SK-N-DZ (cell line): ENCODE measurements at places on chromosomes 1 and 21.

GRCh38 chr21:32437729-32438128, 25.2 kb downstream of the EVA1C start:
- DNase-seq, result no peak

DNA sequence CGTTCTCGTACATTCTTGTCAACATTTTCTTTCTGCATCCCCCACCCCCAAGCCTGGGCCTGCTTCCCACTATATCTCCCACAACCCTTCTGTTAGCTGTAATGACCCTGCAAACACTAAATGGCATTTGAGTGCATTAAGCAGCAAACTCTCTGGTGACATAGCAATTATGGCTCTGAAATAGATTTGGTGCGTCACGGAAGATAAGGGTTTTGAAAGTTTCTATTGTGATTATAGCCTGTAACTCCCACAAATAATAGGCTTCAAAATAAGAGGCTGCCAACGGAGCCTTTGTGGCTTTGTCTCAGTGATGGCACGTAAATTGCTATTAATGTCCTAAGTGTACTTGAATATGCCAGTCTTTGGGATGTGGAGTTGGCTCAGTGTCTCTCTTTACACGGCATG, 277.6 kb downstream of the PBX1 start:
- no peak for DNase-seq

DNA sequence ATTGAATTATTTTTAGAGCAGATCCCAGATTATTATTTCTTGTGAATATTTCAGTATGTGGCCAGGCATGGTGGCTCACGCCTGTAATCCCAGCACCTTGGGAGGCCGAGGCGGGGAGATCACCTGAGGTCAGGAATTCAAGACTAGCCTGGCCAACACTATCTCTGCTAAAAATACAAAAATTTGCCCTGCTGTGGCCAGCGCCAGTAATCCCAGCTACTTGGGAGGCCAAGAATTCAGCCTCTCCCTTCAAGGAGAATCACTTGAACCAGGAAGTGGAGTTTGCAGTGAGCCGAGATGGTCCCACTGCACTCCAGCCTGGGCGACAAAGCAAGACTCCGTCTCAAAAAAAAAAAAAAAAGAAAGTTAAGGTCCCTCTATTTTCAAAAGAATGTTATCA, 4.3 kb downstream of the OSBPL9 start:
- DNase-seq, result no peak

GRCh38 chr1:50700214-50700613, 259.9 kb downstream of the FAF1 start:
- DNase-seq, result no peak

- DNase-seq, result no peak
Measured at GRCh38 chr1:14733048-14733778, 134.7 kb downstream of the KAZN start.

GRCh38 chr1:29851691-29852090, 615.4 kb downstream of the PTPRU start:
- no peak for DNase-seq
